ENCODE measurements at places on chromosomes 12 and 14.
A peak's percentile ranks its signal among the peaks of the same experiment; 100 is the strongest.

DNA sequence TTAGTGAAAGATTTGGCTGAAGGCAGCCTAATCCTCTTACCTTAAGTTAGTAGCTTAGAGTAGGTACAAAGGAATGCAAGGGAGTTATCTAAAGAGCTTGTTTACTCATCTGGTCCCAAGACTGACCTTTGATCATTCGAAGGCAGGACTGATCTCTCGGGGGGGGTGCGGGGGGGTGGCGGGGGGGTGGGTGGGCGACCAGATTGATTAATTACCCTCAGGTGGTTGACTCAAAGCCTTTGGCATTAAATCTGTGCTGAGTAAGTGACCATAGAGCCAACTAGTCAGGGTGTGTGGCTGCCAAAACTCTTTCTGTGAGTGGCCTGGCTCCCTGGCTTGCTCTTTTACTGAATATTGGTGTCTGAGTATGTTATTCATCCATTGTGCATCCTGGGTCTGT, 731.9 kb upstream of the FBXO33 start:
- DNase-seq = no peak

GRCh38 chr12:27969624-27970400, 2.7 kb downstream of the PTHLH start:
- no peak for DNase-seq

DNA sequence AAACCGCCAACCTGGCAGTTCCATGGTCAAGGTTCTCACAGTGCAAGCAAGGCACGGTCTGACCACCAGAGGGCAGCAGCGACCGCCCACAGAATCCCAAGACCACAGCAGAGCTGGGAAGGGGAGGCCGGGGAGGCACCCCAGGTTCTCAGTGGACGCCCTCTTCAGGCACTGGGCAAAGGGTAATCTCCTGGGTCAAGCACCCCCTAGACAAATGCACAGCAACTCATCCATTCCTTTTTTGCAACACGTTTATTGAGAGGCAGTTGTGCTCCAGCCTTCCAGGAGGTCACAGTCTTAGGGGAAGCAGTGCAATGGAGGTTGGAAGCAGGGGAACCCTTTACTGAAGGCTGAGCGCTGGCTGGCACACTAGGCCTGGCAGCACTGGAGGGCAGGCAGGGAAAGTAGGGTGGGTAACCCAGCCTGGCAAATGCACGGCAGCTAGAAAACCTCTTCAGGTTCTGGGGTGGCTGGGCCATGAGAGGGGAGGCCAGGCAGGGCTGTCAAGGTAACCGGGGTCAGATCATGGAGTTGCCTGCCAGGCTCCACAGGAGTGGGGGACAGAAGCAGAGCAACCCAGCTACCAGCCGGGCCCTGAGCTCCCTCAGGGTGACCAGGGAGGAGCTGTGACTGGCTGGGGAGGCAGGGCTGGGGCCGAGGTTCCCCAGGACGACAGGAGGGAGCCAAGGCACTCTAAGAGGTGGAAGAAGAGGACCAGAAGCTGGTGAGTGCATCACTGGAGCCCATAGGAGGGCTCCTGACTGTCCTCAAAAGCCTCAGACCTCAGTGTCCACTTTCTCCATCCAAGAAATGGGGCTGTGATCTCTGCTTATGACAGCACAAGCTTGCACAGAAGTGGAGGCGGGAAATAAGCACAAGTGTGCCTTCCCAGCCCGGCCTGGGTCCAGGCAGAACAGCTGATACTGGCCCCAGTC, 1.8 kb upstream of the RHOF start:
- peak; percentile 61 for DNase-seq

DNA sequence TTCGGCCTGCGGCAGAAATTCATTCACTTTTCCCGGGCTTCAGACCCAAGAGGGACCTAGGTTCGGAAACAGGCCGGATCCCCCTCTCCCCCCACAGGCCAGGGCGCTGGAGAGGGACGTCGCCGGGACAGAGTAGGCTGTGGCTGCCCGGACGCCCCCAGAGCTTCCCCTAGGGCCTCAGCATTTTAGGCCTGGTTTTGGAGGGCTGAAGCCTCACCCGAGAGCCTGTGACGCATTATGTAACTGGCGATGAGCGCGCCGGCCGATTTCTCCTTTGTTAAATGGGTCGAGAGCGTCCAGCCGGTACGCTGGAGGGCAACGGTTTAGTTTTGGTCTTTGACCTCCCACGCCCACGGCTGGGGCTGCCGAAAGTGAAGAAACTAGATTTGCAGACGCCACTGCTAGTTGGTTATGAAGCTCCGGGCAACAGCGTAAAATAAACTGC, 657 bp downstream of the PEBP1 start:
- DNase-seq = no peak

GRCh38 chr14:51895375-51895774, 35.0 kb downstream of the GNG2 start:
- DNase-seq = no peak

- DNase-seq = no peak
Observed at GRCh38 chr12:19105463-19105862, 24.1 kb upstream of the PLEKHA5 start.

DNA sequence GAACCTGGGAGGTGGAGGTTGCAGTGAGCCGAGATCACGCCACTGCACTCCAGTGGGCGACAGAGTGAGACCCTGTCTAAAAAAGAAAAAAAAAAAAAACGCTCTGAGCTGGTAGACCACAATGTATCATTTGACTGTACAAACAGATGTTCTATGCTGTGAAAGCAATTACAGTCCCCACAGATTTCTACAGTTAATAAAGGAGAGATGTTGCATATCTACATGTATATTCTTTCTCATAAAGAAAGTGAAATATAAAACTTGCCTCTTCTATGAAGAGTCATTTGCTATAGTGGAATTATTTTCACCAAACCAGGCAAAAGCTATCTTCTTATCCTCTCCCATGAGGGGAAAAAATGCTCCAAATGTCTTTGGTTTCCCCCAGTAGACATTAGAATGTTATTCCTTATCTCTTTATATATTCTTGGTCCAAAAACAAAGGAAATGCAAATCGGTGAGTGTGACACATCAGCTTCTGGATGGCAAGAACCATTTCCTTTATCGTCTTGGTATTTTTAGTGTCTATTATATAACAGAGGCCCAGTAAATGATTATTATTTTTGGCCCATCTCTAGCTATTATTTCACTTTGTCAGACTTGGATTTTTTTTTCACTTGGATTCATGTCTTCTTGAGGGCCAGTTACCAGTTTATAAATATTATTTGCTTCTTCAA, 230.4 kb downstream of the SSPN start:
- no peak for DNase-seq

DNA sequence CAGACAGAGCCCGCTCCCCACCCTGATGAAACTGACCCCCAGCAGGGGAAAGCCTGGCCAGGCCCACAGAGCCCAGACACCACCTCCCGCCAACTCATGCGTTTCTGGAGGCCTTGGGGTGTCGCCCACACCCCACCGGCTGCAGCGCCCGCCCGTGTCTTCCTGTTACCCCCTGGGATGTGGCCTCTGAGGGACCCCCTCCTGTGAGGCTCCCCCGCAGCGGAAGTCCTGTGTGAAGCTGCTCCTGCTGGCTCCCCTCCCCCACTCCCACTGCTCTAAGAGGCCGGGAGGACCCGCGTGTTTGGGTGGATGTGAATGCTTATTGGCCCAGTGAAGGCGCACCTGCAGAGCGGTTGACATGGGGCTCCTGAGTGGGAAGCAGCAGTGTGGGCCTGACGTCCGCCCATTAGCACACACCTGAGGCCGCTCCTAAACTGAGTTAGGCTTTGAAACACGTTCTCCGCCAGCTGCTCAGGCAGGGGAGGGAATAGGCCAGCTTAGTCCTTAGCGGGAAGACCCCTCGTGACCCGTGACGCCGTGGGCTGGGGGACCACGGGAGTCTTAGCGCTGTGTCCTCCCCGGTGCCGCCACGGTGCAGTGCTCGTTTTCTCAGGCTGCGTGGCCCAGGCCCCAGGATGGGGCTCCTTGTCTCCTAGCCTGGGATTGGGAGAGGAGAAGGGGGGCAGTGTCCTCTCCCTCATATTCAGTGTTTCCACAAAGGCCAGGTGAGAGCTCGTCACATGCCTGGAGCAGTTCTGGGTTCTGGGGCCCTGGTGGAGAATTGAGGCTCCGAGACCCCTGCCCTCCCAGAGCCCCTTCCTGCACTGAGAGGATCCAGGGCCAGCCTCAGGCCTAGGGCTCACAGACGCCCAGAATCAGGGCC, 323.4 kb upstream of the SFSWAP start:
- no peak for DNase-seq

DNA sequence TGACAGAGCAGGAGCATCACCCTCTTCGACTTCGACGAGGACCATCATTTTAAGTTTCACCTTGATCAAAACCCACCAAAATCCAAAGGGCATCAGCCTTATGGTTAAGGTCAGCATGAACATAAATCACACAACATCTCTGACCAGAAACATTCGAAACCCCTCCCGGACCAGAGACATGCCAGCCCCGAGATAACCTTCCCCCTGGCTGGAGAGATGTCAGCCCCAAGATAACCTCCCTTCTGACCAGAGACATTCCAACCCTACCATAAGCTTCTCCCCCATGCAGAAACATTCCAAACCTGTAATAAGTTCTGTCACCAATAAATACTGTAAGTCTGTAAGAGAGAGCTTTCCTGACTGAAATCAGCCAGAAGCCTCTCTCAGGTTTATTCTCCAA, 6.3 kb downstream of the PCNX4 start:
- no peak for DNase-seq

DNA sequence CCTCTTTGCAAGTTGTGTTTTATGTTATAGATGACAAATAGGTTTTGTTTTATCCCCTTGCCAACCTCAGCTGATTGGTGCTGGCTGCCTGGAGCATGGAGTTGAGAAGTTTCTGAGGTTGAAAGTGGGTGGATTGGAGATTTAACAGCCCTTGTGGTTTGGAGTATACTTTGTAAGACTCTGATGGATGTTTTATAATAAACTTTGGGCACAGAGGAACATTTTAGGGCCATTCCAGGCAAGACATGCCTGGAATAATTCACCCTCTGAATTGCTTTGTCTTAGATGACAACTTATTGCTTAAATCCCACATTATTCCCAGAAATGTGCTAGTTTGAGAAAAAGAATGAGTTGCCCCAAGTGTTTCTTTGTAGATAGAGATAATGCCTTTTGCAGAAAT, 158.9 kb downstream of the SLC5A8 start:
- DNase-seq = no peak

DNA sequence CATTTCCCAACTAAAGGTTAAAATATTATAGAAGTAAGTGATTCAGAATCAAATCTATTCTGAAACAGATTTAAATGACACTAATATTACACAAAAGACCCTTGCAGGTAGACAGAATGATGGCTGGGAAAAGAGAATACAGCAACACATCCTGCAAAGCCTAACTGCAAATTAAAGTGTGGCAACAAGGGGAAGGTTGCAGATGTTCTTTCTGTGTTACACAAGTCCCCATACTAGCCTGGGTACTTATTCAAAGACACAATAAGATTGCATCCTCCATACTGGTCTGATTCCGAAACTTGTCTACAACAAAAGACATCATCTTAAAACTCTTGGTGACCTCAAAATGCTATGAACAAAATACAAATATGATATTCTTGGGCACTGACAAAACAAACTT, 50.5 kb downstream of the R3HDM2 start:
- no peak for DNase-seq

DNA sequence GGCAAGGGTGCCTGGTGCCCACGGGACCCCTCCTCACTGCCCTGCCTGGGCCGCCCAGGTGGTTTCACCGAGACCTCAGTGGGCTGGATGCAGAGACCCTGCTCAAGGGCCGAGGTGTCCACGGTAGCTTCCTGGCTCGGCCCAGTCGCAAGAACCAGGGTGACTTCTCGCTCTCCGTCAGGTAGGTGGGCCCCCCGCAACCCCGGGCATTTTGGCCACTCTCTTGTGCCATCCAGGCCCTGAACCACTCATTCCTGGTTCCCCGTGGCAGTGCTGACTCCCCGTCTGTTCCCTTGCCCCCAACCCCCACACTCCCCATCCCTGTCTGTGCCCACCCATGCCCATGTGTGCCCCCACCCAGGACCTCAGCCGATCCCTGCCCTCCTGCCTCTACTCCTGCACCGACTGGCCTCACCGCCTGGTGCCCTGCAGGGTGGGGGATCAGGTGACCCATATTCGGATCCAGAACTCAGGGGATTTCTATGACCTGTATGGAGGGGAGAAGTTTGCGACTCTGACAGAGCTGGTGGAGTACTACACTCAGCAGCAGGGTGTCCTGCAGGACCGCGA, 480 bp downstream of the PTPN6 start:
- DNase-seq = no peak

GRCh38 chr12:84165998-84166571, 746.5 kb downstream of the SLC6A15 start:
- DNase-seq = no peak

DNA sequence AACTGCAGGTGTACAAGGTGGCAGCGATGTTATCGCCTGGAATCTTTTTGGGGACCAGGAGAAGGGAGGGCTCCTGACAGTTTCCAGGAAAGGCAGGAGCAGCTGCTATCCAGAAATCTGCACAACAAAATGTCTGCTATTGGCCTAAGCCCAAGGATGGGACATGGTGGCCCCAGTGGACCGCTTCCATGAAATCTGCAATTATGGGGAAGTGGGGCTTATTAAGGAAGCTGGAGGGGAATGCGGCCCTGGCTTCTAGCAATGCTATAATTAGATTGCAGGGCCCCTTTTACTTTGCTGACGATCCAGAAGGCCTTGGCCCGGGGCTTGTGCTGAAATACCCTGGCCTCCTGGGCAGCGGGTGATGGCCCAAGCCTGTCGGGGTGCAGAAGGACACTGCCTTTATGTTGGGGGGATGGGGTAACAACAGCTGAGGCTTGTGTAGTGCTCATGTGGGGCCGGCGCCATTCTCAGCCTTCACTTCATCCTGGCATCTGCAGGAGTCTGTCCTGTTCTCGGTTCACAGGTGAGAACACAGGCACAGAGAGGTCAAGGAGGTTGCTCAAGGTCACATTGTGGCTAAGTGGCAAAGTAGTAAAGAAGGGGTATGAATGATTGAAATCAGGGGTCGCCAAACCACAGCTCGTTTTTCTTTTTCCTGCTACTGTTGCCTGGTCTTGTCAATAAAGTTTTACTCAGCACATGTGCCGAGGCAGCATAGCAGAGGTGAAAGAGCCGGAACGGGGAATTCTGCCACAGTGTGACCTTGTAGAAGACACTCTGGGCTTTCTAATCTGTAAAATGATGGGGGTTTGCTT, 153.5 kb downstream of the RBM19 start:
- DNase-seq = no peak

DNA sequence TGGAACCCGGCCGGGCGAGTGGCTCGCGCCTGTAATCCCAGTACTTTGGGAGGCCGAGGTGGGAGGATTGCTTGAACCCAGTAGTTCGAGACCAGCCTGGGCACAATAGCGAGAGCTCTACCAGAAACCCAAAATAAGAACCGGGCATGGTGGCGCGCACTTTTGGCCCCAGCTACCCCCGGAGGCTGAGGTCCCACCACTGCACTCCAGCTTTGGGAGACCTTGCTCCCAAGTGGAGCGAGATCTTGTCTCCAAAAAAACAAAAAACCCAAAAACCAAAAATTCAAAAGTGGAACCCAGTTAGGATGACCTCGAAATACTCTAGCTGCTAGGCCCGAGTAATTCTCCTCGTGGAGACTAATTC, 769 bp upstream of the VTI1B start:
- DNase-seq = no peak

DNA sequence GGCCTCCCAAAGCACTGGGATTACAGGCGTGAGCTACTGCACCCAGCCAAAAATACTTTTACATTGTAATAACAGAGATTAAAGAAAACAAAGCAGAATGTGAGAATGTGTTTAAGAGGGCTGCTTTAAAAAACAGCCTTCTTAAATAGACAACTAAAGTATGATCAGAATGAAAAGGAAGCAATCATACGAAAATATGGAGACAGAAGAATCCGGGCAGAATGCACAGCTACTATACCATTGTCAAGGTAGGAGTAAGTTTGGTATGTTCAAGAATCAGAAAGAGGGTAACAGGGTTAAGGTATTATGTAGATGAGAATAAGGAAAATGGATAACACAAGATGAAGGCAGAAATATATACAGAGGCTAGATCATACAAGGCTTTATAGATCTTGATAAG, 8.5 kb downstream of the SEC23A start:
- no peak for DNase-seq
